Dorsolateral prefrontal cortex (tissue), 122 donors: ENCODE measurements at places on chromosomes 13 and 19. TPM values are rescaled to one million over a fixed set of nuclear protein-coding genes. Genes with fewer than 3 reads are reported as not detected.

- DNase-seq, result no peak
Observed at GRCh38 chr13:100382785-100383184, 205.8 kb downstream of the GGACT start.

DNA sequence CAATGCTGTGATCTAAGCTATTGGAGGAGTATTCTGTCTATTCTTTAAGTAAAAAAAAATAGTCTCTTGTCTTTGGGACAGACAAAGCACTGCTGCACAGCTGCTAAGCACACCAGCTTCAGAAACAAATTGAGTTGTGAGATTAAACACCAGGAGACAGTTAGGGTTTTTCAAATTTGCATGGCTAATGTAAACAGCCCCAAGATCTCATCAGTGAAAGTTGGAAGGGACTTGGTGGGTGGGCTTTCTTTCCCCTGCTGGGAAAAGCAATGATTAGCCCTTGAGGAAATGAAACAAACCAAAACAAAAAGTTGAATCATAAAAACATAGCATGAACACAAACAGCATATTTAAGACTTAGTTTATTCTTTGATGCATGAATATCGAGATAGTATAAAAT is 143.6 kb upstream of the SLITRK1 start:
- DNase-seq, result no peak

DNA sequence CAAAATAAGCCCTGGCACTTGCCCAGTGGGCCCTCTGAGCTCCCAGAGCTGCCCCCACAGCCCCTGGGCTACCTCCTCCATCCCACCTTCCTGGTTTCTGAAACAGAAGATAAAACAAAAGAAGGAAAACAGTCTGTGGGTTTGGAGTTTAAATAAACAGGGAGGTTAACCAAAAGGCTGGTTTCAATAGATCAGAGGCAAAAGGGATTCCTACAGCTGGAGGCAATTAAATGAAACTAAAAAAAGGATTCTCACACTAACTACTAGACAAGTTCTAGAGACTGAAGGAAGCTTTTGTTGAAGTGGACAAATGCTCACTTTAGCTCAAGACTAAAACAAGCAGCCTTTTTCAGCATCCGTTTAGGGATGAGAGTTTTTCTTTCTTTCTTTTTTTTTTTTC is 569.8 kb downstream of the FGF9 start:
- DNase-seq, result no peak

- no peak for DNase-seq
Observed at GRCh38 chr19:39515551-39516191, 732 bp downstream of the SELENOV start.

- DNase-seq, result no peak
Observed at GRCh38 chr19:1782521-1782920, 29.2 kb downstream of the ONECUT3 start.

GRCh38 chr19:33345163-33345562 is 28.3 kb upstream of the CEBPG start:
- no peak for DNase-seq

- DNase-seq, result no peak
Observed at GRCh38 chr19:4059891-4060620, 6.6 kb downstream of the ZBTB7A start.

DNA sequence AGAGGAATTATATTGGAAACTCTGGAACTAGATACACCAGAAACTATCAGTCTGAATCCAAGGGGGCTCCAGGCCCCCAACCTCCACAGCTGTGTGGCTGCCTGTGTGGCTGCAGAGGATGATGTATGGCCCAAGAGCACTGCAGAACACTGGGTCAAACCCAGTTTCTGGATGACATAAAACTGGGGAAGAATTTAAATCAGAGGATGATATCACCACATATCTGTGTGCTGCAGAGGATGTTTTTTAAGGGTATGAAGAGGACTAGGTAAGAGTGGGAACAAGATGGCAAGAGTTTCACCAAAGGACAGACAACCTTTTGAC is 226.4 kb downstream of the SUCLA2 start:
- DNase-seq, result no peak

GRCh38 chr13:94317063-94317491 is 162.4 kb downstream of the DCT start:
- no peak for DNase-seq

DNA sequence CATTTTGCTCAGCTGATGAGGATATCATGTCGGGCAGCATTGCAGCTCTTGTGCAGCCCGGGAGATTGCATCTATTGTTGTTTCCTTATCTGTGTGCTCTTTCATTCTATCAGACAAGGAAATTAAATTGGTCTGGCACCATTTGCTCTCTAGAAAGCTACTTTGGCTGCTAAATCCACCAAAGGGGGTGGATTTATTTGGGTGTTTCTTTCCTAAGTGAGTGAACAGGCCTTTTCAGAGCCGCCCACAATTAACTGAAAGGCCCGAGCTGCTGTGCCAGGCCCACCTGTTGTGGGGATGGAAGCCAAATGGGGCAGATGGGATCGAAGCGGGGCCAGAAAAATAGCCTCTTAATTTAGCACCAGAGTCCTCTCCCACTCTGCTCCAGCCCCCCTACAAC is 99.4 kb downstream of the DNAJC15 start:
- peak; percentile 42 for DNase-seq

- no peak for DNase-seq
Observed at GRCh38 chr13:99991828-99992775, 10.5 kb downstream of the ZIC2 start.

GRCh38 chr13:24623149-24623665 is 57.0 kb upstream of the ATP12A start:
- no peak for DNase-seq

GRCh38 chr19:4910594-4911281 is 1.4 kb downstream of the UHRF1 start:
- DNase-seq, result peak; percentile 38

GRCh38 chr13:36919171-36919832 is 736 bp downstream of the SMAD9 start:
- peak; percentile 22 for DNase-seq

GRCh38 chr19:56991912-56992311 is 127.9 kb upstream of the USP29 start:
- DNase-seq, result no peak

- DNase-seq, result no peak
Observed at GRCh38 chr13:109870274-109870673, 83.9 kb upstream of the IRS2 start.

DNA sequence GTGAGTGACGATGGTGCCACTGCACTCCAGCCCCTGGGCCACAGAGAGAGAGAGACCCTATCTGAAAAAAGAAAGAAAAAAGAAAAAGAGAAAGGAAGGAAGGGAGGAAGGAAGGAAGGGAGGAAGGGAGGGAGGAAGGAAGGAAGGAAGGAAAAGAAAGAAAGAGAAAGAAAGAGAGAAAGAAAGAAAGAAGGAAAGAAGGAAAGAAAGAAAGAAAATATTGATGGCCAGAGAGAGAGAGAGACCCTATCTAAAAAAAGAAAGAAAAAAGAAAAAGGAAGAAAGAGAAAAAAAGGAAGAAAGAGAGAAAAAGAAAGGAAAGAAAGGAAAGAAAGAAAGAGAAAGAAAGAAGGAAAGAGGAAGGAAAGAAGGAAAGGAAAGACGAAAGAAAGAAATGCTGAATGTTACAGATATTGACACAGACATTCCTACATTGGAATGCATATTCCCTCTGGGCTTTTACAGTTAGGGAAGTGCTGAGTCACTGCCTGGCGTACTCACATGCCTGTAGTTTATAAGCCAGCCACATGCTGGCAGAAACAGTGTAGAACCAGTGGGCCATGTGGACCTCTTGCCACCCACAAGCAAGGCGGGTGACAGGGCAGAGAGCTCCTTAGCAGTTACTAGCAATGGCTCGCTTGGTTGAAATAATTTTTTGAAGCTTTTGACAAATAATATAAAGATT is 34.6 kb upstream of the SLC46A3 start:
- no peak for DNase-seq

DNA sequence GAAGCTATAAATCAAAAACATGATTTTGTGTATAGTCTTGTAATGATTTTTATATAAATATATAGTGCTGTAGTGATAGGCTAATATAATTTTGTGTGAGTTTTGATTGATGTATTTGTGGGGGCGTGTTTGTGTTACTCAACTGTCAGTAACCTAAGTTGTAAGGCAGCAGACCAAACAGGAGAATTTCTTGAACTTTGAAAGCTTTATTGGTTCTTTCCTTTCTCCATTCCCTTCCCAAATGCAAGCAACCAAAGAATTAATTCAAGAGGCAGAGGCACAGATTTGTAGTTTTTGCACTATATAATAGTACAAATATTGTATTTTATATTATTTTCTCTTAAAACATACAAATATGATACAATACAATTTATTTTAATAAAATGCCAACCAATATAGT is 109.6 kb downstream of the FLT1 start:
- no peak for DNase-seq

GRCh38 chr13:41411060-41411459 is 46.3 kb upstream of the RGCC start:
- DNase-seq, result no peak

DNA sequence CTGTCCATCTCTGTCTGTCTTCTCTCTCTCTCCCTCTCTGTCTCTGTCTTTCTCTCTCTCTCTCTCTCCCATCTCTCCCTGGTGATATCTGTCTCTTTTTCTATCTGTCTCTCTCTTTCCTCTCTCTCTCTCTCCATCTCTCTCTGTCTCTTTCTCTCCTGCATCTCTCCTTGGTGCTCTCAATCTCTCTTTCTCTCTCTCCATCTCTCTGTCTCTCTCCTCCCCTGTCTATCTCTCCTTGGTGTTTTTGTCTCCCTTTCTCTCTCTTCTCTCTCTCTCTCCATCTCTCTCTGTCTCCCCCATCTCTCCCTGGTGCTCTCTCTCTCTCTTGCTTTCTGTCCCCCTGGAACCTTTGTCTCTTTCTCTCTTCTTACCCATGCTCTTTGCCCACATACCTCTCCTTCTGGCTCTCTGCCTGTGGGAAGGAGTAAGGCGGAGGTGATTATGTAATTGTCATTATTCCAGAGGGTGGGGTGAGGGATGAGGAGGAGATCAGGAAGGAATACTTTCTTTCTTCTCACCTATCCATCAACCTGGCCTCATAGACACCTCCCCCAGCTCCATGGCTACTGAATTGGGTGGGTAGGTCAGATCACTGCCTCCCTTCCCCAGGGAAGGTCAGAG is 30.9 kb upstream of the CYP2B6 start:
- DNase-seq, result no peak

DNA sequence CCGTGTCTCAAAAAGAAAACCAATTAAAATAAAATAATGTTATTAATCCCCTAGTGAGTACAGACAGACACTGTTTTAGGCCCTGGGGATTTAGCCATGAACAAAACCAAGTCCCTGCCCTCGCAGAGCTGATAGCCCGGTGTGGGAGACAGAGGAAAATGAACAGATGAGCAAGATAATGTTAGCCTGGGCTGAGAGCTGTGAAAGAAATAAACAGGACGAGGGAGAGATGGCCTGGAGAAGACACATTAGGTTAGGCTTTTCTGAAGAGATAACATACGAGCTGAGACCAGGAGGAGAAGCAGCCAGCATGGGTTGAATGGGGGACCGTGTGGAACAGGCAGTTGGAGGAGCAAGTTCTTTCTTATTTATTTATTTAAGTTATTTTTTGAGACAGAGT is 9.0 kb downstream of the RELB start:
- no peak for DNase-seq

DNA sequence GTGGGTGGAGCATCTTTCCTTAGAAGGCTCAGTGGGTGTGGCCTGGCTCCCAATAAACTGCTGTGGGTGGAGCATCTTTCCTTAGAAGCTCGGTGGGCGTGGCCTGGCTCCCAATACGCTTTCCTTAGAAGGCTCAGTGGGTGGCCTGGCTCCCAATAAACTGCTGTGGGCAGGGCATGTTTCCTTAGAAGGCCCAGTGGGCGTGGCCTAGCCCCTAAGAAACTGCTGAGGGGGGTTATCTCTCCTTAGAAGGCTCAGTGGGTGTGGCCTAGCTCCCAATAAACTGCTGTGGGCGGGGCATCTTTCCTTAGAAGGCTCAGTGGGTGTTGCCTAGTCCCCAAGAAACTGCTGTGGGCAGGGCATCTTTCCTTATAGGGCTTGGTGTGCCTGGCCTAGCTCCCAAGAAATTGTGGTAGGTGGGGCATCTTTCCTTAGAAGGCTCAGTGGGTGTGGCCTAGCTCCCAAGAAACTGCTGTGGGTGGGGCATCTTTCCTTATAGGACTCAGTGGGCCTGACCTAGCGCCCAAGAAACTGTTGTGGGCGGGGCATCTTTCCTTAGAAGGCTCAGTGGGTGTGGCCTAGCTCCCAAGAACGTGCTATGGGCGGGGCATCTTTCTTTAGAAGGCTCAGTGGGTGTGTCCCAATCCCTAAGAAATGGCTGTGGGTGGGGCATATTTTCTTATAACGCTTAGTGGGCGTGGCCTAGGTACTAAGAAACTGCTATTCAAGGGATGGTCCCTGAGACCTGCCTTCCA is 10.3 kb downstream of the HSH2D start:
- no peak for DNase-seq

- no peak for DNase-seq
Observed at GRCh38 chr19:44682807-44683206, 11.5 kb downstream of the CEACAM19 start.

GRCh38 chr13:32113532-32113931 is 82.0 kb downstream of the FRY start:
- DNase-seq, result no peak

DNA sequence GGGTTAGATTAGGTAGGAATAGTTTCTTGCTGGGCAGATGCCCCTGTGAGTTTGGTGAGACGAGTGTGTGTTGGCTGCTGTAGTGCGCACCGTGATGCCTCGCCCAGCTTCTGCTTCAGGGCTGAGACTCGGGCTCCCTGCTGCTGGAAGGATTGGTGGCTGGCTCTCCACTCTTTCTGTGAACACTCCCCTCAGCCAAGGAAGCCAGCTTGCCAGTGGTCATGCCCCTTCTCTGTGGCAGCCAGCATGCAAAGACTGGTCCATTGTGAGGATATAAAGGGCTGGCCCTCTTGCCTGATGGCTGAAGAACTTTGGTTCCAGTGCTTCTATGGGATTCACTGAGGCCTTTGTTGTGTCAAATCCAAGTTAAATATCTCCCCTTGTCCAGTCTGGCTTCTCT is 2.9 kb upstream of the HTR2A start:
- no peak for DNase-seq

Gene C19orf44
- 10.9 TPM for total RNA-seq

Gene ZNF181
- 17.2 TPM for total RNA-seq

Gene SPACA4
- not detected for total RNA-seq

Gene WDR88
- 0.48 TPM for total RNA-seq

Gene NCAN
- total RNA-seq, result 106 TPM

Gene PEAK3
- total RNA-seq, result 1.2 TPM

Gene TBXA2R
- 1.6 TPM for total RNA-seq

Gene PDE4C
- total RNA-seq, result 3.8 TPM

Gene LCP1
- total RNA-seq, result 20.0 TPM

Gene NLRP4
- not detected for total RNA-seq

Gene RINL
- total RNA-seq, result 9.7 TPM

Gene CCL25
- 0.85 TPM for total RNA-seq
